ENCODE measurements at places on chromosomes 1 and 21.
A peak's percentile ranks its signal among the peaks of the same experiment; 100 is the strongest.

DNA sequence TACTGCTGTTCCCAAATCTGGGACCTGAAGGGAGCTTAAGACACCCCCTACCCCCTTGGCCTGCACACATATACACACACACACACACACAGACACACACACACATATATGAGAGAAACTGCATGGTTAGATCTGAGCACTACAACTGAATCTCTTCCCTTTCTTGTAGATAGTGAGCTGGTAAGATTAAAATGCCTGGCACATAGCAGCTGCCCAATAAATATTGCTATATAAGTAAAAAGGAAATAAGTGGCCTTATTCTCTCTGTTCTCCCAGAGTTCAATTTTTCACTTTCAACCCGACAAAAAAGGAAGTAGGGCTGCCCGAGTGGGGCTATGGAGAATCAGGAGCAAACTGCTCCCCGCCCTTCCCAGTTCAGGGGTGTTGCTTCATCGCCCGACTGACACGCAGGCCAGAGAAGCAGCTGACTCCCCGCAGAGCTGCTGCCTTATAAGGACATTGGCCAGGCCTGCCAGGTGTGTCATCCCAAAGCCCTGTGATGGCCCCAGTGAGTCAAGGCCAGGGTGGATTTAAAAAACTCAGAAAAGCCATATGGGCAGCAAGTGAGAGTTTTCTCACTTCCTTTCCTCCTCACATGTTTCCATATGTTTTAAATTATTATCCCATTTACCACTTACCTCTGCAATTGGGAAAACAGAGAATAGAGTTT lies 106.5 kb upstream of the SLC44A3 start:
- peak; percentile 98 for DNase-seq

GRCh38 chr1:95085376-95085775 lies 12.6 kb upstream of the ALG14 start:
- DNase-seq, result no peak

DNA sequence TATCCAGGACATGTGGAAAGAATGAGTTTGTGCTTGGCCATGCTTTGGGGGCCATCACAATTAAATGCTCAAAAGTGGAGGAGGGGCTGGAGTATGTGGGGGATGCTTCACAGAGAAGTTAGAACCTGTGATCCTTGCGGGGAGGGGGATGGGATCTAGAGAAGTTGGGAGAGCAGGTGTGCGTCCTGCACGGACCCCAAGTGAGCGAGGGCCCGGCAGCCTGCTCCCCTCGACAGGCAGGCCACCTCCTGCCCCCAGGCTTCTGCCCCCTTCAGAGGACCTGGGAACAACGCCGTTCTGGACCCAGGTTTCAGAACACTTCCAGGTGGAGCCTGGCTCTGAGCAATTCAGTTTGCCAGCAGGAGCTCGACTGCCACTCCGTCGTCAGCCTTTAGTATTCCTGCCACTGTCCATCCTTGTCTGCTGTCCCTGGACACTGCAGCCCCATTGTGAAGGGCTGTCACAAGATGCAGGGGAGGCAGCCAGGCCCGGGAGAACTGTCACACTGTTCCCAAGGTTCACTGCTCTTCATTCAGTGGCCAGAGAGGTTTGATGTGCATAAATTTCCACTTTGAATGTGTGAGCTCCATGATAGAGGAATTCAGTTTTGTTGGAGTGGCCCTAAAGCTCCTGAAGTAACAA lies 112.2 kb downstream of the DHRS3 start:
- DNase-seq, result no peak

GRCh38 chr21:36047139-36047538 lies 13.2 kb downstream of the SETD4 start:
- DNase-seq, result no peak

DNA sequence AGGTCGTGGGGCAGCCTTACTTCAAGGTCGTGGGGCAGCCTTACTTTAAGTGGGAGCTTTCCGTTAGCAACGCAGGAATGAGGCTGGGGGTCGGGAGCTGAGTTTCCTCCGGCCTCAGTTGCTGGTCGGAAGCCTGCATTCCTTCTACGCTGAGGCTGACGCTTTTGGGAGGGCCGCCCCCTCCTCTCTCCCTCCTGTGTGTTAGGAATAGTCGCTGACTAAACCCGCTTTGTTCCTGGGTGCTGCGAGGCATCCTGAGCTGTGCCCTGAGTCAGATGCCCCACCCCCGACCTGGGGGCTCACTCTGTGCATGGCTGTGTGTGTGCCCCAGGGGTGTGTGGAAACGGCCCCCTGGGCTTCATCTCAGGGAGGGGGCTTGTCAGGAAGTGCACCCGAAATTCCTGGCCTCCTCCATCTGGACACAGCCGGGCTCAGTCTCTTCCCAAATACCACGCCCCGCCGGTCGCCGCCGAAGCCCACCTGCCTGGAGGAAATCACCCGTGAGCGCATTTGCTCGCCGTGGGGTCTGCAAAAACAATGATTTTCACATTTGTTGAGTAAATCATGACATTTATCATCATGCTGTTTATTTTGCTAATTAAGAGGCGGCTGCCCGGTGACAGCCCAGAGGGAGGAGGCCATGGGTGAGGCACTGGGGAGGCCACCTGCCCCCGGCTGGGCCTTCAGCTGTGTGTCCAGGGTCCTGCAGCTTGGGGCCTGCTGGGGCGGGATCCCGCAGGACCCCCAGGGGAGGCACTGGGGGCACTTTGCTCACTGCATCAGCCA lies 121.4 kb downstream of the PRDM16 start:
- no peak for DNase-seq

DNA sequence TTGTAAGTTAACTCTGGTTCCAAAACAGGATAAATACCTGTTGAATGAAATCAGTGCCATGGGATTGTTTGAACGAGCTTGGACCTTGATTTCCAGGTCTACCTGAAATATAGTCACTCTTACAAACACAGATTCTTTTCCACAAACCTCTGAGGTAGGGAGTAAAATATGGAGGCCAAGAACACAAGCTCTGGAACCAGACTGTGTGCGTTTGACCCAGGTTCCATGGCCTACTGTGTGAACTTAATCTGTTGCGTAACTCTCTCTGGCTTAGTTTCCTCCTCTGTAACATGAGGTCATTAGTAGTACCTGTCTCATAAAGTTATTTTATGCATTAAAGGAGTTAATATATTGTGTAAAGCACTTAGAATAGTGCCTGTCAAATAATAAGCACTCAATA lies 25.1 kb downstream of the DENND2D start:
- DNase-seq, result no peak

DNA sequence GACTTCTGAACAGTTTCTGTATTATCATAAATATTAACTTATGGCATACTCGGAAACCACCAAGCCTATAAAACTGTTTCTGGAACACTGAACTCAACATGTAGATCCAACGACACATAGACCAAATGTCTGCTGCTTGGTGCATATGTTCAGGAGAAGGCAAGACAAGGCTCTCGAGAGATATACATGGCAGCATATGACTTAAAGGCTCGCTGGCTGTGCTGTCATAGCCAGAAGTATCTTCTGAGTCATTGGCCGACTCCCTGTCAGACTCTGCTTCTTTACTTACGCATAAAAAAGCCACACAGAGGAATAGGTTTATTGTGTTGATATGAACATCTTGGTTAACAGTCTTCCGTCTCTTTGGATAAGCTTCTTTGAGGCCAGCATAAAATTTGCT lies 60.6 kb downstream of the LYST start:
- no peak for DNase-seq

DNA sequence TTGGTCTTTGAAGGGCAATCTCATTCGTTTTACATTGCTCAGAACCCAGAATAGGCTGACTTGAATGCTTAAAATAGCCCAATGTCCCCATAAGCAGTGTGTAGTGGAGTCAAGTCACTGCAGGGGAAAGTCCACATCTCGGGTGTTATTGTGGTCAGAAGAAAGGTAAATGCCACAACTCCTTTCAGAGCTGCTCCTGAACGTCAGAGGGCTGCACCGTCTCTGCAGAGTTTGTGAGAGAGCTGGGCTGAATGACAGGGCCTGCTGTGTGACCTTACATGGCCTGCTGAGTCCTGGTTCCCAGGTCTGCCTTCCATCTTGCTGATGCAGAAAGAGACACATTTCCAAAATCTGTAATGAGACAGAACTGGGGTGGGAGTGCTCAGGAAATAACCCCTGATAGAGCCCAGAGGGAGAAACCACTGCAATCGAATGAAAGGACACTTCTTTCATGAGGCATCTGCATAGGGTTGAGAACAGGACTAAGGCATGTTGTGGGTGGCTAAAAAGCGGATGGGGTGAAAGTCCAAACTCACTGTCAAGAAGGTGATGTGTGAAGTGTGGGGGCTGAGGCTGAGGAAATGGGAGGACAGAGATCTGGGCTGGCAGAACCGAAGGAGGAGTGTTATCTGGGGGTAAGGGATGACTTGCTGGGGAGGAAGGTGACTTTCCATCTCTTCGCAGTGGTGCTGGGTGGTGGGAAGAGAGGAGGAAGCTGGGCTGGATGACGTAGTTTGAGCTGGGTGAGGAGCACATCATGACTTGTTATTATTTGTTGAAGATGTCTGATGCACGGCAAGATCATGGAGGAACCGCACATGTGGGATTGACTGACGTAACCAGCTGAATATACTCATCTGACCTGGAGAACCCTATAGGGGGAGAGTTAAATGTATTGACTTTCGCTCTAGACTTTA lies 33.7 kb downstream of the XCL2 start:
- DNase-seq, result no peak

DNA sequence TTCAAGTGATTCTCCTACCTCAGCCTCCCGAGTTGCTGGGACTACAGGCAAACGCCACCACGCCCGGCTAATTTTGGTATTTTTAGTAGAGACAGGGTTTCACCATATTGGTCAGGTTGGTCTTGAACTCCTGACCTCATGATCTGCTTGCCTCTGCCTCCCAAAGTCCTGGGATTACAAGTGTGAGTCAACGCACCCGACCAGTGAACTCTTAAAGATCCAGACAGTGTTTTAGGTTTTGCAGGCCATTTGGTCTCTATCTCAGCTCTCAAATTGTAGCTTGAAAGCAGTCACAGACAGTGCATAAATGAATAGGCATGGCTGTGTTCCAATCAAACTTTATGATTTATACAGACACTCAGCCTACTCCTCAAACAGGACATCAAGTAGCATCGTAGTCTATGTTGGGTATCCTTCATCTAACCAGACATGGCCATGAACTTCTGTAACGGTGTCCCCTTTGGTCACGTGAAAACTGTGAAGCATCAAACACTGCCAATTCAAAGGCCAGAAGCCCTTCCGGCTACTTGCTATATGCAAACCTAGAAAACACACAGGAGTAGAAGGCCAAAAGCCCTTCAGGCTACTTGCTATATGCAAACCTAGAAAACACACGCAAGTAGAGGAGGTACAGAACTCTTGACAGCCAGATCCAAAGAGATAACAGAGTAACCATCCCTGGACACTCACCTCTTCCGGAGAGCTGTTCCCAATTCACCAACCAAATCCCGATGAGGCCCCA lies 3.1 kb downstream of the FUCA1 start:
- DNase-seq, result no peak

DNA sequence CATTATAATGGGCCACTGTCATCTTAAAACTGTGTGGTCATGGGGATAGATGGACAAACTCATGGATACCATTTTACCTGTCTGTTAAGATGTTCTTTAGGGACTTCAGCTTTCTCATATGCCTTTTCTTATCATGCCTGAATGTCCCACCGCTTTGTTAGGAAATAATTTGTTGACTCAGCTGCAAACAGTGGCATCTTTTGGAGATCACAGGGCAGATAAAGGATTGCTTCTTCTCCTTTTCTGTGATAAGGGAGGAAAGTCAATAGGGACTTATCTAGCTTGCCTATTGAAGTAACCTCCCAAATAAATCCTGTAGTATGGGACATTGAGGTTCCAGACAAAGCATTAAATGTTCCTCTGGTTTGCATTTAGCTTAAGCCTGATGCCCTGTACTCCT lies 79.8 kb upstream of the KIAA0040 start:
- no peak for DNase-seq

- DNase-seq, result peak; percentile 70
Measured at GRCh38 chr1:115453666-115454065, 115.6 kb upstream of the NGF start.

- DNase-seq, result peak; percentile 99
Measured at GRCh38 chr1:162856260-162856659, 4.7 kb downstream of the CCDC190 start.

- DNase-seq, result no peak
Measured at GRCh38 chr1:156481527-156481926, 19.0 kb downstream of the MEF2D start.

- DNase-seq, result no peak
Measured at GRCh38 chr1:212628813-212629415, 20.4 kb downstream of the ATF3 start.

GRCh38 chr1:72432645-72433267 lies 150.4 kb upstream of the NEGR1 start:
- no peak for DNase-seq

DNA sequence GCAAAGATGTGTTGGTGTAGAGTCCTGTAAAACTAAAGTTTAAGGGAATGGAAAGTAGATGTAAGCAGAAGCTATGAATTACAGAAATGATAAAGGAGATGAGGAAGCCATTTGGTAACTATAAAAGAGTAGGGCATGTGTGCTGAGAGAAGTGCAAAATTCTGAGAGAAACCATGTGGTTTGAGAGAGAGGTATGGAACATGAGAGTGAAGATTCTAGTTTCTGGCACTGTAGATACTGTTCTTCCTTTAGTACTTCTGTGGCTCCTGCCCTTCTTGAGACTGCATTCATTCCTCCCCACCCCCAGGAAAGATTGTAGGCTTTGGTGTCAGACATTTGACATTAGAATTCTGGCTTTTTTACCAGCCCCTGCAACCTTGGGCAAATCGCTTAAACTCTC lies 15.4 kb downstream of the RALGPS2 start:
- DNase-seq, result no peak

GRCh38 chr1:39754906-39755504 lies 16.1 kb downstream of the OXCT2 start:
- no peak for DNase-seq

GRCh38 chr1:181551249-181551648 lies 67.9 kb downstream of the CACNA1E start:
- no peak for DNase-seq

DNA sequence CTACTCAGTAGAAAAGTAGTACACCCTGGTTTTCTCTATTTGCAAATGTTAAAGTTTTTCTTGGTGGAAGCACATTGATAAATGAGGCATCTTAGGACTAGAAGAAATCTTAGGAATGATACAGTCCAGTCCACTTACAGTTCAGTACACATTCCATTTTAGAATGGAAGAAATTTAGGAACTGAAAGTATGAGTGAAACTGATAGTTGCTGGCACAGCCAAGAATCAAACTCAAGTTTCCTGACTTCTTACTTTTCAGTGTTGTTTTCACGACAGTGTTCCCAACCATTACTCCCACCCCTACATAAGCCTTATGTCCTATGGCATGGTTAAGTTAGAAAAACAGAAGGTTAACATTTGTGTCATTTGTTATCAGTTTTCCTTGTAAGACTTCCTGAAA lies 258.5 kb downstream of the BACH1 start:
- DNase-seq, result no peak

DNA sequence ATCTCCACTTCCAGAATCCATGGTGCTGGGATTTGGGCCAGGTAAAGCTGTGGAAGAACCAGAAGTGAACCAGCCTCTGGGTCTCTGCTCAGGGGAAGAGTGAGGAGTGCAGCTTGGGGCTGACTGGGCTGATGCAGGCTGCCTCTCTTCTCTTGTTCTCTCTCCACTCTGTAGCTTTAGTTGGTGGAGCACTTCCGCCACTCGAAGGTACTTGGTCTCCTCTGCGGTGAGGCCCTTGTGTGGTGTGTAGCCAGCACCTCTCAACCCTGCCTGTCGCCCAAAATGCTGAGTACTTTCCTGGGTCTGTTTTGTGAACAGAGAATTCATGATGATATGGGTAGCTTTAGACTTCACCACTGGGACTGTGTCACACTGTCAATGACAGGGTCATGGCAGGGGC lies 63.2 kb downstream of the URB2 start:
- DNase-seq, result no peak
